NCI-H345 (cell line): ENCODE measurements at places on chromosomes 16 and 17.
A peak's percentile ranks its signal among the peaks of the same experiment; 100 is the strongest.

- DNase-seq: no peak
Measured at GRCh38 chr16:12871784-12872183, 29.6 kb upstream of the SHISA9 start.

DNA sequence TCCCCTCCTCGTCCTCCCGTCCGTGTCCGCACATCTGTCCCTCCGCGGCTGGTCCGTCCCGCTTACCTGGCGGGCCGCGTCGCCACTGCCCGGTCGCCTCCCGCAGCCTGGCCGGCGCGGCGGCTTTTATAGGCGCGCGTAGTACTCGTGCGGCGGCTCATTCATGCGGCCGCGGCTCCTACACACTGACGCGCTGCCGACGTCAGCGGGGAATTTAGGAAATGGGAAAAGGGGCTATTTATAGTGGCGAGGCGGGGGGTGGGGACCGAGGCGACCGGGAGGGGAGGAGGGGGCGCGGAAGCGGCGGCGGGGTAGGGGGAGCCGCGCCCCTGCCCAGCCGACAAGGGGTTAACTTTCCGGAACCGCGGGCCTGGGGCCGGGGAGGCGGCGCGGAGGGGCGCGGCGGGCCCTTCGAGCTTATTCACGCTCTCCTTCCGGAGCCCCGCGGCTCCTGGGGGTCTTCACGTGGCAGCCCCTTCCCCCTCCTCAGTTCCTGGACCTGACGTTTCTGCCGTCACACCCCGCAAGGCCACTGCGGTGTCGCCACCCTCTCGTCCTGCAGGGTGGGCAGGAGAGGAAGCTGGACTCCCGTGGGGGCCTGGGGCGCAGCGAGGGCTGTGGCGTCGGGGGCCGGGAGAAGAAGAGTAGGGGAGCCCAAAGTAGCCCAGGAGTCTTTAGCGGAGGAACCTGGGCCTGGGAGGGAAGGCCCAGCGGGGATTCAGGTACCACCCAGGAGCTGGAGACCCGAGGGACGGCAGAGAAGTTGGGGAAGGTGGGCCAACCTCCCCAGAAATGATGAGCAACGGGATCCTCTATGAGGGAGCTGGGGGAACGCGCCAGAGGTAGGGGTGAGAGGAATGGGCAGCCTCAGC lies 3.6 kb upstream of the HIC1 start:
- DNase-seq: peak; percentile 37

DNA sequence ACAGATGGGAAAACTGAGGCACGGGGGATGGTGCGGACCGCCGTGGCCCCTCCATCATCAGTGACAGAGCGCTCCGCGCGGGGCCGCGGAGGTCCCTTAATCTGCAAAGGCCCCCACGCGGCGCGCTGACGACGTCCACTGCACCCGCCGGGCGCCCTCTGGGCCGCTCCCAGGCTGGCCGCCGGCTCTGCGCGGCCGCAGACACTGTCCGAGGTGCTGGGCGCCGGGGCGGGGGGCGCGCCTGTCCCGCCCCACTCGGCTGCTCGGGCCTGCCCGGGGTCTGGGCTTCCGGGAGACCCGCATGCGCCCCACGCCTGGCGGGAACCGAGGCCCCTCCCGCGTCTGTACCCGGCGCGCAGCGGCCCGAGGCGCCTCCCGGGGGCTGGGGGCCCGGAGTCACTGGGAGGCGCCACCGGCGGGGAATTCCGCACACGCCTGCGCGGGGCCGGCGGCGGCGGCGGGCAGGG lies 550 bp upstream of the RNF213 start:
- peak; percentile 68 for DNase-seq

GRCh38 chr17:81877569-81877968 lies 6.4 kb upstream of the ARHGDIA start:
- DNase-seq: no peak
